GM12892 (cell line): ENCODE measurements at places on chromosomes 7 and 10.

- DNase-seq = no peak
Measured at GRCh38 chr10:58570979-58571378, 58.3 kb downstream of the BICC1 start.

DNA sequence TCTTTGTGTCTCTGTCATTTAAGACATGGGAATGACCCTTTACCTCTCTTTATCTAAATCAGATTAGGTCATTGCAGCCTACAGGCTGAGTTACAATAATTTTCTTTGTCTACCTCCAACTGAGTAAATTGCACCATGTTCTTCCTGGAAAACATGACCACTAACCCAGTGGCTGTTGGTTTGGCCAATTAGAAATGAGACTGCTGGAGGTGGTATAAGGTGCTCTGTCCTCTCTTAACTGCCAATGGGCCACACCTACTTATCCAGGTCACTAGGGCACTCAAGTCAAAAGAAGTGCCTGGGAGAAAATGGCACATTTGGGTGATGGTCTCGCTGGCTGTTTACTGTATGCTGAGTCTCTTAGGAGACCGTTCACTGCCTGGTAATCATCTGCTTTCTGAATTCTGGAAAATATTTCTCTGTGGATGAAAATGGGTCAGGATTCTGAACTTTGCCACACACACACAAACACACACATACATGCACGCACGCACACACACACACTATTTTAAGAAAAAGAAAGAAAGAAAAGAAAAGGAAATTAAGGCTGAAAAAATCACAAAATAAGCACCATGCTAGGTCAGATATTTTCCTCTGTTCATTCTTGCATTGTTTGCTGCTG, 16.4 kb downstream of the STAMBPL1 start:
- DNase-seq = no peak

DNA sequence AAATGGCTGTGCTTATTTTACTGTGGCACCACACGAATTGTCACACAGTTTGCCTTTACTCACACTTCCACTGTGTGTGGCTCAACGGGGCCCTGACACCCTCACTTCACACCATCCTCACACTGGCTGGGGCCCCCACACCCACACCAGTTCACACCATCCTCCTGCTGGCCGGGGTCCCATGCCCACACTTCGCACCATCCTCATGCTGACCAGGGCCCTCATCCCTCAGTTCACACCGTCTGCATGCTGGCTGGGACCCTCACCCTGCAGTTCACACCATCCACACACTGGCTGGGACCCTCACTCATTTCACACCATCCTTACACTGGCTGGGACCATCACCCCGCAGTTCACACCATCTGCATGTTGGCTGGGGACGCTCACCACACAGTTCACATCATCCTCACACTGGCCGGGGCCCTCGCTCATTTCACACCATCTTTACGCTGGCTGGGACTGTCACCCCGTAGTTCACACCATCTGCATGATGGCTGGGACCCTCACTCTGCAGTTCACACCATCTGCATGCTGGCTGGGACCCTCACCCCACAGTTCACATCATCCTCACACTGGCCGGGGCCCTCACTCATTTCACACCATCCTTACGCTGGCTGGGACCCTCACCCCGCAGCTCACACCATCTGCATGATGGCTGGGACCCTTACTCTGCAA, 36.0 kb downstream of the BRI3 start:
- DNase-seq = no peak

- DNase-seq = no peak
Measured at GRCh38 chr7:6385110-6385781, 62.5 kb downstream of the DAGLB start.

- DNase-seq = no peak
Measured at GRCh38 chr10:3111621-3112163, 44.3 kb downstream of the PFKP start.

DNA sequence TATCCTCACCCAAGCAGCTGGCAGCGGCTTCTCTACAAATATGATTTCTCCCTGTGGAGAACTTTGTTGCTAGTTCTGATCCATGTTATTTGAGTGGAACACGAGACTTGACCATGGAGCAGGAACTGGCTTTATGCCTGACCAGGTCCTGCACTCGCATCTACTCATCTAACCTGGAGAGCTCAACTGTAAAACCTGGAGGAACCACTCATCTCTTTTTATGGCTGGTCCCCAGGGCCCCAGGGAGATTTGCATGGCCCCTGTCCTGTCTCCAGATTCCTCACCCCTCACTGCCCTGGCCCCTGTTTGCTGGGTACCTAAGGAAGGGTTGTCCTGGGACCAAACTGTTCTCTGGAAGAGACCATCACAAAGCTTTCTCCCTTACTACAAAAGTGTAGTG, 16.0 kb downstream of the TCAF1 start:
- no peak for DNase-seq

- DNase-seq = no peak
Measured at GRCh38 chr10:11783558-11783865, 39.6 kb upstream of the PROSER2 start.

DNA sequence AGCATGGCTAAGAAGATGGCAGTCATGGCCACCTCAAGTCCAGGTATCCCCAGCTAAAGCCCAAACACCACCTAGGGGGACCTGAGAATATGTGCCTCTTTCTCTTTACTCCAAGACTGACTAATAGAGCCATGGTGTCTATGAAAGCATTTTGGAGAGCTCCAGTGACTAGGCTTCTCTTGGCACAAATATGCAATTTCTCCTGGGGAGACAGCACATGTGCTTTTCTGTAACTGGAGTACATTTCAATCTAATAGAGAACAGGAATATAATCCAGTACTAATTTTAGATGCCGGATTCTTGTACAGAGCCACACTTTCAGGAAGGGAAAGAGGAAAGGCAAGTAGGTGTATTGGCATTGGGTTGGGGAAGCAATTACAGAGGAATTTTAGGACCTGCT, 260.1 kb downstream of the BMPER start:
- no peak for DNase-seq

- DNase-seq = peak; percentile 58
Measured at GRCh38 chr7:129188372-129188891, at the start of gene SMO. Gene SMO (plus strand): TSS chr7:129188633. CDS start chr7:129189152, 519 bp downstream.

DNA sequence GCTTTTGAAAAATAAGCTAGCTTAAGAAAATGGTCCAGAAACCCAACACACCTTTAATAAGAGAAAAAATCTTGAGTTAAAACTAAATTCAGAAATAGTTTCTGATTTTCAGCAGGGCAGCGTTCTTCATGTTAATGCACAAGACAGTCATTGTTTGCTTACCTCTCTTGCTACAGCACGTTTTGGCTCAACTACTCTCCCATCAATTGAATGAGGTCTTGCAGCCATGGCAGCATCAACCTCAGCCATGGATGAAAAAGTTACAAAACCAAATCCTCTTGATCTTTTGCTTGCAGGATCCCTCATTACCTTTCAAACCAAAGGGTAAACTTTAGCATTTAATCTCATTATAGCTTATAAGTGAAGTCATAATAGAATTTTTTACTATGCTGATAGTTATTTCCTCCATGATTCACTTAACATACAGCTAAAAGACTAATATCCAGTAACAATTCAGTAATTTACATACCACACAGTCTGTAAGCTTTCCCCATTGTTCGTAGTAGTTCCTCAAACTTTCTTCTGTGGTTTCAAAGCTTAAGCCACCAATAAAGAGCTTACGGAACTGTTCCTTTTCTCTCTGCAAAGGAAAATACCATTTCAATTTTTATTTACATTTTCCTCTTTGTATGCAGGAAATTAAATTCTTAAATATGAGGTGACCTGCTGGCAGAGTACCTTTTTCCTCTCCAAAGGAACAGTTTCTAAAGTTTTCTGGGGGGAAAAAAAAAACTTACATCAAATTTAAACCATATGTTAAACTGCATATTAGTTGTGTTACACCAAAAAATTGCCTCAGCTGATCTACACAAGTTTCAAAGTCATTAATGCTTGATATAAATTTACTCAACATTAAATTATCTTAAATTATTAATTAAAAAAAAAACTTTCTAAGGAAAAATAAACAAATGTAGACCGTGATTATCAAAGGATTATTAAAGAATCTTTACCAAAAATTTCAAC, 3.1 kb downstream of the HNRNPA2B1 start:
- no peak for DNase-seq

GRCh38 chr10:103451091-103451813, 918 bp downstream of the CALHM2 start:
- DNase-seq = peak; percentile 66

GRCh38 chr7:55420530-55420929, 55.4 kb downstream of the LANCL2 start:
- no peak for DNase-seq

DNA sequence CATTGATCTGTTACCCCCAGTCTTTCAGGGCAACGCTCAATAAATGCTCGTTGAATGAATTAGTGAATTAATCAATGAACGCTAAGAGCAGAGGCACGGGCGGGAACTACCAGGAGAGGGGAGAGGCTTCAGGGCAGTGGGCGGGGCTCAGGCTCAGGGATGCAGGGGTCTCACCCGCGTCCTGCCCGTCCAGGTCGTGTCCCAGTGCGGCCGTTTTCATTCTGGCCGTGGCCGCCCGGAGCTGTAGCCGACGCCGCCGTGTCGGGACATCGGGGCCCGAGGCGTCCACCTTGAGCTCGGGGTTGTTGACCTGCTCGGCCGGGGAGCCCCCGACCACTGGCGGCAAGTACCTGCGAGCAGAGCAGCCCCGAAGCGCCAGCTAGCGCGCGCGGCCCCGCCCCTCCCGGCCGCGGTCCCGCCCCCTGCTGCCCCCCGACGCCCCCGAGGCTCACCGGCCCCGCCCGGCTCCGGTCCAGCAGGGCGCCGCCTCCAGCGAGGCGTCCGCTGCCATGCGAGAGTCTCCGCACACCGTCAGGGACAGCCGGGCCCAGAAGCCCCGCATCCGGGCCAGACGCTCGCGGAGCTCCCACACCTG, 2.8 kb upstream of the GAL3ST4 start:
- DNase-seq = no peak

- DNase-seq = no peak
Measured at GRCh38 chr10:43122826-43123225, 15.4 kb upstream of the CSGALNACT2 start.

GRCh38 chr7:20474249-20474648, 141.2 kb upstream of the ABCB5 start:
- no peak for DNase-seq
